Astrocyte of the cerebellum (primary cell): ENCODE measurements at places on chromosomes 13 and 19.

GRCh38 chr13:110593430-110594130 is 21.8 kb upstream of the NAXD start:
- DNase-seq = peak; percentile 38

GRCh38 chr19:46880431-46880830 is 19.6 kb downstream of the ARHGAP35 start:
- DNase-seq = no peak

DNA sequence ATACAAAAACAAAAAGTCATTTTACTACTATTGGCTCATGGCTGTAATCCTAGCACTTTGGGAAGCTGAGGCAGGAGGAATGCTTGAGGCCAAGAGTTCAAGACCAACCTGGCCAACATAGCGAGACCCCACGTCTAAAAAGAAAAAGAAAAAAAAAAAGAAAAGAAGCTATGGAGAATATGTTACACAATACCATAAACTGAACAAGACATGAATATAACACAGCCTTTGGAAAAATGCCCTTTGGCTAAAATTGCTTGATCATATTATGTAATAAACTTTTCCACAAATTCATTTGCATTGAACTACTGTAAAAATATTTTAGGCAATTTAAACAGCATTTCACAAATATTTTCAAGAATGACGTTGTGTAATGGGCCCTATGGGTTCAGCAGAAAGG is 3.7 kb upstream of the ZNF415 start:
- DNase-seq = no peak

- DNase-seq = no peak
Observed at GRCh38 chr19:47438793-47439220, 19.5 kb upstream of the MEIS3 start.

DNA sequence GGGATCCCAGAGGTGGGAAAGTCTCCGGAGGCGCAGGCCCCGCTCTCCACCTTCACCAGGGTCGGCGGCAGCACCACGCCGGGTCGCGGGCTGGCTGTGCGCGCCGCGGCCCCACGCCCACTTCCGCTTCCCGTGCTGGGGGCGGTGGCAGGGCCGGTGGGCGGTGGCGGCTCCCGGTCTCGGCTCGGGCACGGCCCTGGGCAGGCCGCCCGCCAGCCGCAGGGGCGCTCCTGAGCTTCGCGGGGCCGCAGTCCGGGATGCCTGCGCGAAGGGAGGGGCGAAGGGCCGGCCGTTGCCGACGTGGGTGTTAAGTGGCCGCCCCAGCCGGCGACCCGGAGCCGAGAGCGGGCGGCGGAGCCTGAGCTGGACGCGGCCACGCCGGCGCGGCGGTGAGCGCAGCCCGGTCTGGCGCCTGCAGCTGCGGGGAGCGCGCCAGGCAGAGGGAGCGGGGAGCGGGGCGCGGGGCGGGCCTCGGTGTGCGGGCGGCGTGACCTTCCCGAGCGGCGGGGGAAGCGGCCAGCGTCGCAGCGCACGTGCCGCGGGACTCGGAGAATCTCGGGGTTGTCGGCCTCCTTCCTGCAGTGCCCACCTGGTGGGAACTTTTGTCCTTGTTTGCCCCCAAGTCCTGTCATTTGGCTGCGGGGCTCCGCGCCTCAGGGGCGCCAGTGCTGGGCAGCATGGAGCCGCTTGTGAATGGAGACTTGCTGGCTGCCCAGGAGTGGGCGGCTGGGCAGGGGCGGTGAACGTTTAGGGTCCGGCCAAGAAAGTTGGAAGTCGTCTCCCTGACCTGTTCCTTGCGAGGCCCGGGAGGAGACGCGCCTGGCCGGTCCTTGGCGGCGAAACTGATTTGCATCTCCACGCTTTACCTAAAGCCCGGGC is at the start of gene SLC25A15:
Gene SLC25A15, plus strand, starts transcription at position 337 of the 879 bp plus-strand sequence. CDS start 3,616 bp downstream, outside the sequence.
- no peak for DNase-seq

DNA sequence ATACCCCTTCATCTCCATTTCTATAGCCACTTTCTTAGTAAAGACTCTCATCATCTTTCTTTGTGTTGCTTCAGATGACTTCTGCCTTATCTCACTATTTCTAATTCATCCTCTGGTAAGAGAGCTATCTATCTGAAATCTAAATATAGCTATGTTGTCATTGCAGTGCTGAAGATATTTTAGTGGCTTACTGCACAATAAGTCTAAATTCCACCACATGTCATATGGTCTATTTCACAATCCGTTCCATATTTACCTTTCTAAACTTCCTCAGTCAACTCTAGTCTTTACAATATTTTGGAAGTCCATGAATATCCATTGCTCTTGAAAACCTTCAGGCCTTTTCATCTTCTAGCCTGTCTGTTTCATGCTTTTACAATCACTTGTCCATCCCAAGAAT is 465.1 kb upstream of the SLC10A2 start:
- DNase-seq = no peak

GRCh38 chr19:49880162-49880869 is 2.8 kb downstream of the TBC1D17 start:
- DNase-seq = no peak

- DNase-seq = no peak
Observed at GRCh38 chr19:49421039-49421877, 2.0 kb downstream of the PTH2 start.

DNA sequence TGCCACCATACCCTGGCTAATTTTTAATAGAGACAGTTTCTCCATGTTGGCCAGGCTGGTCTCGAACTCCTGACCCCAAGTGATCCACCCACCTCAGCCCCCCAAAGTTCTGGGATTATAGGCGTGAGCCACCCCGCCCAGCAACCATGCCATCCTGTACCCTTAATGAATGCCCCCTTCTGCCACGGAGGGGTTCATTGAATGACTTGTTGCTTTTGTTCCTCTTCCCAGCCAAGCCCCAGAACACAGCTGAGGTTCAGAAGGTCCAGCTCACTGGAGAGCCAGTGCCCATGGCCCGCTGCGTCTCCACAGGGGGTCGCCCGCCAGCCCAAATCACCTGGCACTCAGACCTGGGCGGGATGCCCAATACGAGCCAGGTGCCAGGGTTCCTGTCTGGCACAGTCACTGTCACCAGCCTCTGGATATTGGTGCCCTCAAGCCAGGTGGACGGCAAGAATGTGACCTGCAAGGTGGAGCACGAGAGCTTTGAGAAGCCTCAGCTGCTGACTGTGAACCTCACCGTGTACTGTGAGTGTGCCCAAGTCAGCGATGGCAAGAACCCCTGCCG is 6.0 kb downstream of the PVR start:
- DNase-seq = no peak

GRCh38 chr13:103250071-103250470 is 183.9 kb upstream of the SLC10A2 start:
- DNase-seq = no peak

- DNase-seq = no peak
Observed at GRCh38 chr13:111644750-111645149, 324.3 kb downstream of the TEX29 start.

GRCh38 chr19:21947775-21948174 is 63.0 kb downstream of the ZNF208 start:
- DNase-seq = no peak

DNA sequence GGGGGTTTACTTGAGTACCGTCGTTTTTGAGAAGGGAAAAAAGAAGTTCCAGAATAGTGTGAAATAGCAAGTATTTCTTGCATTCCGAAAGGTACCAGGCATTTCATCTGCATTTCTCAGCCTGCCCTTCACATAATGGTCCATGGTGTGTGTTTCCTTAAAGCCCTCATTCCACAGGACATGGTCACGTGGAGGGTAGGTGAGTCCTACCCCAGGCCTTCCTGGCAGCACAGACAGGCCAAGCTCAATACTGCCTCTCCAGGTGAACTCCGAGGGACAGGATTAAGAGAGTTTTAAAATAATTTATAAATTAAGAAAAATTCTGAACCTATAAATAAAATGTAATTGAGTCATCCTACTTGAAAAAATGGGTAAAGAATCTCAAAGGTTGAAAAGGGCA is 64.7 kb downstream of the TNFRSF19 start:
- DNase-seq = no peak

DNA sequence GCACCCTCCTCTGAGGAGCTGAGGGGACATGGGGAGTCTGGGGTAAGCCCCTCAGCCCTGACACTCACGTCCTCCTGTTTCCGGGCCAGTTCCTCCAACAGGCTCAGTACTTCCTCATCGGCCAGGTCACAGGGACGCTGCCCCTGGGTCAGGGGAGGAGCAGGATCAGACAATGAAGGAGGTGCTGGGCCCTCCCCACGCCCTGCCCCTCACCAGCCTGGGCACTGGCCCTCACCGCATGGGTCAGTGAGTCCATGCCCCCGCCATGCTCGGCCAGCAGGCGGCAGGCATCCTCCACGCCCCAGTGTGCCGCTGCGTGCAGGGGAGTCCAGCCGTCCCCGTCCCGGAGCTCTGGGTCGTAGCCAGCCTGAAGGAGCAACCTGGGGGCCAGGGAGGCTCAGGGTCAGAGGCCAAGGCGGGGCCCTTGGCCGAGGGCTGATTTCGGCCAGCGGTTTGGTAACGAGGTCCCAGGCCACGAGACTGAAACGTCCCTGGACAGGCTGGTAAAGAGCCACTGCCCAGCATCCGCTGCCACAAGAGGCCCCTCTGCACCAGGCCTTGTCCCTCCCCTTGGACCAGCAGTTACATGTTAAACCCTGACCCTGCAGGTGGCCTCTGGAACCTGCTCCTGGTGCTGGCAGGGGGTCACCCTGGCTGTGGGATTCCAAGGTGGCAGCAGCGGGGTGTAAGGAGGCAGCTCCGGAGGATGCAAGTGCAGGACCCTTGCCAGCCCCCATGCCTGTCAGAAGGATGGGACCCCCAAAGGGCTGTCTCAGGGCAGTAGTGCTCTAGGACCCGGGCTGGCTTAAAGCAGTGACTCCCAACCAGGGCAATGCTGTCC is 18.5 kb downstream of the PPP1R12C start:
- DNase-seq = no peak

DNA sequence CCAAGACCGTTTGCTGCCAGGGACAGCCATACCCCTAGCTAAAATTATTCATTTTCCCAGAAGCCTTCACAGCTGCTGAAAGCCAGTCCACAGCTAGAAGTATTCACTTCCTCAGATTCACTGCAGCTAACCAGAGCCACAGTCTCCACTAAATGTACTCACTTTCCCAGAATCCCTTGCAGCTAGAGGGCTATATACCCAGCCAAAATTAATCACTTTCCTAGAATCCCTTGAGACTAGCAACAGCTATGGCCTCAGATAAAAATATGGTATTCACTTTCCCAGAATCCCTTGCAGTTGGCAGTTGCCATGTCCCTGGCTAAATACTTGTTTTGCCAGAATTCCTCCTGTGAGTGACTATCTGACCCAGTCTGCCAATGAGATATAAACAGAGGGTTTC is 13.8 kb upstream of the MEIS3 start:
- no peak for DNase-seq

DNA sequence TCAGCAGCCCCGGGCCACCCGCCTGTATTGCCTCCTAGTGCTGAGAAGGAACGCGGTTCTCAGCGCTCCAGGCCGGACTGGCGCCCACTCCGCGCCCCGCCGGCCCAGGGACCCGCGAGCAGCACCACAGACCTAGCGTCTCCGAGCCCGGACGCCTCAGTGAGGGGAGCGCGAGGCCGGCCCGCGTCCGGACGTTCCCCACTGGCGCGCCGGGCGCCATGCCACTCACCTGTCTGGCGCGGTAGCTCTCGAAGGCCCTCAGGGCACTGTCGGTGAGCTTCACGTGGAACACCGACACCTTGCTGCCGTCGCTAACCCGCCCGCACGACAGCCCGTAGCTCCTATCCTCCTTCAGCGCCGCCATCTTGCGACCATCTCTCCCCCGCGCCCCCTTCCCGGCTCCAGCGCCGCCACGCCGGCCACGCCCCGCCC is at the start of gene ELL:
Gene ELL, minus strand, starts transcription at position 379 of the 432 bp plus-strand sequence. Its CDS starts 15 bp downstream, at position 364.
- no peak for DNase-seq

DNA sequence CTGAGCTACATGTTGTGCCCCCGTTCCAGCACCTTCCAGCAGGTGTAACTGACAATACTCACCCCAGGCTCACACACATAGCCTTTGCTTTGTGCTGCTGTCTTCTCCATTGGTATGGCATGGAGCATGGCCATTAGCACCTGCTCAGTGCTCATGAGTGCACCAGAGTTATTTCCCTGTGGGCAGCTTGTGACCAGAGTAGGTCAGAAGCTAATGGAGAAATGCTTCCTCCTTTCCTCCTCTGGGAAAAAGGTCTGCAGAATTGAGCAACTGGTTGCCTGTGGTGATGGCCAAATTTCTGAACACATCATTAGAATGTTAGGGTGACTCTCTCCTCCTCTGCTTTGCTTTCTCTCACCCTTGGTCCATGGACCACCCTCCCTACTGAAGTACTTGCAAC is 344.5 kb upstream of the TMTC4 start:
- peak; percentile 3 for DNase-seq

DNA sequence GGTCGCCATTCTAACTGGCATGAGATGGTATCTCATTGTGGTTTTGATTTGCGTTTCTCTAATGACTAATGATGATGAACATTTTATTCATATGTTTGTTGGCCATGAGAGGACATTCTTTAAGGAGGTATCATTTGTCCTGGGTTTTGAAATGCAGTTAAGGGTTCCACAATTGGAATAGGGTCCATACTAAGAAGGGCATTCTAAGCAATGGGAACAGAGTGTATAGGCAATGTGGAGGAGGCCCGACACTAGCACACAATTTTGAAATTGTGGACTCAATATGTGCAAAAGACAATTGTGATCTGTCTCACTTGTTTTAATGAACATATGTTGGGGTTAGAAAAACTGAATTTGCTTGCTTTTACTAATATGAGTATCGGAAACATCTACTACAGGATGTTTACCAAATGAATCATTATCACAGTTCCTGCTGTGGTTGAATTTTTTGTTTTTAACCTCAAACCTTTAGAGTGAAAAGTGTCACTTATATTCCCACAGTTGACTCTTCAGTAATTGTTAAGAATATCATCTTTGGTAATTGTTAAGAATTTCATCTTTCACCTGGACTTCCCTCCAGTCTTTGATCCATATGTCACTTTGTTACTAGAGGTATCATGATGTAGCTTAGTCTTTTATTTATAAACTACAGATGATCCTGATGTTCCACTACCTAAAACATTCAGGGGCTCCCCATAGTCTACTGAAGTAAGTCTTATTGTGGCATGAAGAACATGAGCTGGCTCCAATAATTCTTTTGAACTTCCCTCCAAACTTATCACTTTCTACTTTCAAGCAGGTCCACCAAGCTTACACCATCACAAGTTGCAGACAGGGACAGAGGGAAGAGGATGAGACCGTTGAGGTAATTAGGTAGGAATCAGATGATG is 109.7 kb upstream of the KLF12 start:
- no peak for DNase-seq

GRCh38 chr19:48565090-48565489 is 13.1 kb downstream of the SULT2B1 start:
- no peak for DNase-seq

- DNase-seq = no peak
Observed at GRCh38 chr19:435707-436412, 25.0 kb downstream of the SHC2 start.

DNA sequence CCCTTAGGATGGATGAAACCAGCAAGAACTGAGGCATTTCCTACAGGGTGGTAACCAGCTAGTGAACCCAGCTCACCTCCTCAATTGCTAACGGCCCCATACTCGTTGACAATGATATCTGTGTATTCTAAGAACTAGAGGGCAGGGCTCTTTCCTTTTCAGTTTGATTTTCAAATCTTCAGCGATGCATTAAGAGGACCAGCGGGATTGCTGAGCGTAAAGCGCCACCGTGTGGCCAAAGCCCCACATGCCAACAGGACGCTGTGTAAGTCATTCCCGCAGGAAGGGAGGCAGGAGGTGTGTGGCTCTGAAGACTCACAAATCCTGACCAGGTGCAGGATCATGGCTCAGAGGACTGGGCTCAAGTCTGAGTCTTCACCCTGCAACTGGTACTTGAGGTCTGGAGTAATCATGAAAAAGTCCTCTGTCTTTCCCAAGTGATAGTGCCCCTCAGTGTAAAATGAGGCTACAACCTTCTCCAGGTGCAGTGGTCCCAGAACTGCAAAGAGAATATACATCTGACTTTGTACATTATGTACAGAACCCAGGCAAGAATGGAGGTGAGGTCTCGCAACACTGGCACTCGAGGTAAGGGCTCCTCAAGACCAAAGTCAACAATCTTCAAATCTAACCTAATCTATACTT is 40.9 kb downstream of the C13orf42 start:
- peak; percentile 62 for DNase-seq
